ENCODE measurements at places on chromosomes 16 and 17.

GRCh38 chr16:72024862-72025382, 16.4 kb downstream of the DHODH start:
- DNase-seq: no peak

- no peak for DNase-seq
These were observed 46.2 kb downstream of the MARCHF10 start for GRCh38 chr17:62761884-62762283.

- no peak for DNase-seq
These were observed 39.0 kb downstream of the GRB2 start for GRCh38 chr17:75366432-75366831.

DNA sequence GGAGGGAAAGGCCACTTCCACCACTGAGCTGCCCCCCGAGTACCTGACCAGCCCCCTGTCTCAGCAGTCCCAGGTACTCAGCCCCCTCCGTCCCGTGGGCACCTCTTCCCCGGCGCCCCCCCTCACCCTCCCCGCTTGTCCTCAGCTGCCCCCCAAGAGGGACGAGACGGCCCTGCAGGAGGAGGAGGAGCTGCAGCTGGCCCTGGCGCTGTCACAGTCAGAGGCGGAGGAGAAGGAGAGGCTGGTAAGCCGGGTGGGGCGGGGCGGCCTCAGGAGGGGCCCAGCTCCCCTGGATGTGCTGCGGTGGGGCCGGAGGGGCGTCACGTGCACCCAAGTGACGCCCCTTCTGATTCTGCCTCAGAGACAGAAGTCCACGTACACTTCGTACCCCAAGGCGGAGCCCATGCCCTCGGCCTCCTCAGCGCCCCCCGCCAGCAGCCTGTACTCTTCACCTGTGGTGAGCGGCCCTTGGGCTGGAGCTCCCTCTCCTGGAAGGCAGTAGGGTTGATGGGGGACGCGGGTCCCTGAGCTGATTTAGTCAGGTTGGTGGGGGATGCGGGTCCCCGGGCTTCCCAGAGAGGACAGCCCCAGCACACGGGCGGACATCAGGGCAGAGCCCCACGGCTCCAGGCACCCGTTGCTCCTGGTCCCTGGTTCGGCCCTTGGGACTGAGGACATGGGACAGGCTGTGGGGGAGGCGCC, 9.5 kb upstream of the MRPL12 start:
- DNase-seq: no peak

- no peak for DNase-seq
These were observed 73.1 kb downstream of the CLEC16A start for GRCh38 chr16:11017499-11017898.

GRCh38 chr17:40341808-40342503, 22.6 kb downstream of the GJD3 start:
- no peak for DNase-seq

GRCh38 chr16:72173997-72174396, 2.0 kb upstream of the PMFBP1 start:
- DNase-seq: no peak

GRCh38 chr17:17792551-17793377, 44.0 kb downstream of the SREBF1 start:
- peak; percentile 63 for DNase-seq

DNA sequence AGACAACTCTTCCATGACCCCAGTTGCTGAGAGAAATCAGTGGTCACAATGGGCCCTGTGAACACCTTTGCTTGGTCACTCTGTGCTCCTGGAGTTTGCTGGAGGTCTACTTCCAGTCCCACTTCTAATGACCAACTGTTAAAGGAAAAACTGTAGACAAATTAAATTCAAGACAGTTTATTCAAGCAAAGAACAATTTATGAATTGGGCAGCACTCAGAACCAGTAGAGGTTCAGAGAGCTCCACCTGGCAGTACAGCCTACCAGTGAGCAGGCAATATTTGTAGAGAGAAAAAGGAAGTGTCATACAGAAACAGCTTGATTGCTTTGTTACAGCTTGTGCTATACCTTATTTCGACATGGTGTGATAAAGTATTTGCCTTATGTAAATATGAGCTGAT, 116.5 kb downstream of the HS3ST3B1 start:
- DNase-seq: no peak

DNA sequence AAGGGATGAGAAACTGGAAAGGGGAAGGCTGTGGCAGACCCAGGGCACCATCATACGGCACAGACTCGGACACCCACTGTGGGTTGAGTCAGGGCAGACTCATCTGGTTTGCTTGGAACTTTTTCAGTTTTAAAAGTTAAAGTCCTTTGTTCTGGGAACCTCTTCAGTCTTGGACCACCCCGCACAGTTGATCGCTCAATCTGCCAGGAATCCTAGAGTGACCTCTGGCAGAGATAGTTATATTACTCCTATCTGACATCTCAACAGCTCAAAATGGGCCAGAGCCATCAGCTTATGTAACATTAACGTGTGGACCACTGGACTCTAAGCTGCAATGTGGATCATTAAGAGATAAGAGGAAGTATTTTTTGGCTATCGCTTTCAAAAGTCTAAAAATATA, 164.3 kb downstream of the ABCA8 start:
- no peak for DNase-seq

DNA sequence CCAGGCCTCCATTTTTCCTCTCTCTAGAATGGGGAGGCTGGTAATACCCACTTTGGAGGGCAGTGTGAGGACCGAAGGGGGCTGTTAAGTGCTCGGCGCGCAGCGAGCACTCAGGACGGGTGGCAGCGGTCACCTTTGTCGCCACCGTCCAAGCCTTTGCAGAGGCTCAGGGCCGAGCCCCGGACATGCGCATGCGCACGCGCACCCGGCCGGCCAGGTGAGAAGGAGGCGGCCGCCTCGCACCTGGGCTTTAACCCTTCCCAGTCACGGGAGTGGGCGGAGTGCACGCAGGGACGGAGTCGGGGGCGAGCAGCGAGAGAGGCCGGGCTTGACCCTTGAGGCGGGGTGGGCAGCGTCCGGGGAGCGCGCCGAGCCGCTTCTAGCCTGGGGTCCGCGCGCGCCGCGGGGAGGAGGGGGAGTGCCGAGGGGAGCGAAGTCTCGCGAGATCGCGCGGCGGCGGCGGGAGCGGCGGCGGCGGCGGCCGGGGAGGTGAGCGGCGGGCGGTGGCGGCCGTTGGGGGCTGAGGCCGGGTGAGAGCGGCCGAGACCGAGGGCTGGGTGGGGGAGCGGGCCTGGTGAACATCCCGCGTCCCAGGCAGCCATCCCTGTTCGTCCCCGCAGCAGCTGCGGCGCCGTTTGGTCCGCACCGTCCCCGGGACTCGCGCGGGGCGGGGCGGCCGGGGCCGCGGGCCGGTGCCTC, at the start of gene MRTFB:
MRTFB (plus strand) TSS at position 443 of the 699 bp plus-strand sequence. CDS start 69,288 bp downstream, outside the sequence.
- peak; percentile 91 for DNase-seq

- DNase-seq: no peak
These were observed 7.7 kb upstream of the NLRP1 start for GRCh38 chr17:5591966-5592365.

GRCh38 chr16:88316941-88317612, 65.7 kb upstream of the ZNF469 start:
- no peak for DNase-seq

- no peak for DNase-seq
These were observed 129.5 kb downstream of the PRKCB start for GRCh38 chr16:23965137-23965733.

GRCh38 chr16:22229889-22230288, 23.8 kb downstream of the EEF2K start:
- no peak for DNase-seq

DNA sequence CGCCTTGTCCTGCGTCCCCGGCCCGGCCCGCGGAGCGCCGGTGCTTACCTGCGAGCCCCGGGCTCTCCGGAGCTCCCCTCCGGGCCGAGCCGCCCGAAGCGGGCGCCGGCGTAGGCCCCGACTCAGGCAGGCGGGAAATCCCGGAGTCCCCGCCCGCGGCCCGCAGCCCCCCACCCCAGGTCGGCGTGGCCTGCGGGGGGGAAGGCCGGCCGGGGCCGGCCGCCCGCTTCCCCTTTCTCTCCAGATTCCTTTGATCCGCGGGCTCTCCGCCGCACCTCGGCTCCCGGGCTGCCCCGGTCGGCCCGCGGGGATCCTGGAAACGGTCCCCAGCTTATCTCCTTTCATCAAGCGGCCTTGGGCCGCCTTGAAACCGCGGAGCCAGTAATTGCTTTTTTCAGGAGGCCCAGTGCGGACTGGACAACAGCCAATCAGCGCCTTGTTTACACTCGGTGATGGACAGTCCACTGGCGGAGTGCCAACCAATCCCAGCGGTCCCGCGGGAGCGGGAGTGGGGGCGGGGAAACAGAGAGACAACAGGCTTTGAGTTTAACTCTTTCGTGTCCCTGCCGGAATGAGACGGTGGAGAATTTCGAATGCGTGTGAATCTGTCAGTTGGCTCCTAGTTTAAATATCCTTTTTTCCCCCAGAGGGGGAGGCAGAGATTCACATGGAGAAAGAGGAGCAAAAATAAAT, 1.4 kb upstream of the BAHCC1 start:
- DNase-seq: peak; percentile 75

Data from activated T-cell treated with anti-CD3 and anti-CD28 coated beads, Interleukin-2, amount 50 U/mL, for 24 hours (primary cell).